Gastrocnemius medialis (tissue), 4 donors: ENCODE measurements at places on chromosomes 12 and 14. TPM values are rescaled to one million over a fixed set of nuclear protein-coding genes. Genes with fewer than 3 reads are reported as not detected.

Gene KRT6C
- total RNA-seq: not detected

DNA sequence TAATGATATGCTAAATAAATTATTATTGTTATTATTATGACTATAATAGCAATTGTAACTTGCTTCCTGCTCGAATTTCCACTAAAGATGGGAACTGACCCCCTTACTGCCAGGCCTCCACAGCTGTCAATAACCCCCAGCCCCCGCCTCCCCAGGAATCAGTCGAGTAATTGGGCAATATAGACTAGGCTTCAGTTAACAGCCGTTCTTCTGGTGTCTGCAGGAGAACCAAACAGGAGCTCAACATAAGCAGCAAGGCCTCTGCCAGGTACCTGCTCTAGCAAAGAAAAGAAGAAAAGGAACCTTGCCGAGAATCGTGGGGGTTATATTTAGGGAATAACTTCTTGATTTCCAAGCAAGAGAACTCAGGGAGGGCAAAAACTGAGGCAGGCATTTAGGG is 21.8 kb downstream of the HOXC4 start:
- no peak overlapping the region for H3K27ac ChIP-seq
- H3K27me3 ChIP-seq: no peaks in the 10 kb centered on the region
- no peak overlapping the region for H3K4me3 ChIP-seq
- no peaks in the 10 kb centered on the region for H3K36me3 ChIP-seq

Gene HPD
- total RNA-seq: not detected

Gene NUAK1
- 34.5 TPM for total RNA-seq

- H3K27ac ChIP-seq: no peak overlapping the region
- no peaks in the 10 kb centered on the region for H3K36me3 ChIP-seq
- no peaks in the 10 kb centered on the region for H3K27me3 ChIP-seq
- DNase-seq: no peak
- H3K4me1 ChIP-seq: no peaks in the 10 kb centered on the region
Observed at GRCh38 chr14:68345738-68346137, 447.1 kb downstream of the ZFP36L1 start.

GRCh38 chr14:72738161-72738611 is 155.7 kb downstream of the DPF3 start:
- DNase-seq: no peak
- no peaks in the 10 kb centered on the region for H3K36me3 ChIP-seq
- H3K27me3 ChIP-seq: no peaks in the 10 kb centered on the region
- H3K4me3 ChIP-seq: no peak overlapping the region
- no peak overlapping the region for H3K27ac ChIP-seq
- peaks cover 53% of the 10 kb centered on the region for H3K4me1 ChIP-seq

DNA sequence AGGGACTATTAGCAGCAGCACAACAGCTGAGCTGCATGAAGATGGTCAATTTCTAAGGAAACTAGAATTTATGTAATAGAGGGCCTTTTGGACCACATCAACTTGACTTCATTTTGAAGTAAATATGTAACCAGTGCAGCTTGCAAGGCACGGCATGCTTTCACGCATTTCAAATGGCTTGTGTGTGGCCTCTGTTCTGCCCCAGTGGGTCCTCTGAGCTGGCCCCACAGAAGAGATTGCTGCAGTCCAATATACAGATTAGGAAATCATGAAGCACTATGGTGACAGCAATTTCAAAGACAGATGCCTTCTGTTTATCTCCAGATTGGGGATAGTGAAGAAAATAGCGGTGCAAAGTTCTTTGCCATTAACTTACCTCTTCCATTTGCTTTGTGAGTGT is 101.4 kb downstream of the PDZRN4 start:
- no peaks in the 10 kb centered on the region for H3K4me1 ChIP-seq
- no peak for DNase-seq
- H3K36me3 ChIP-seq: no peaks in the 10 kb centered on the region
- no peak overlapping the region for H3K4me3 ChIP-seq

Gene MYL2
- total RNA-seq: 2,969 TPM

DNA sequence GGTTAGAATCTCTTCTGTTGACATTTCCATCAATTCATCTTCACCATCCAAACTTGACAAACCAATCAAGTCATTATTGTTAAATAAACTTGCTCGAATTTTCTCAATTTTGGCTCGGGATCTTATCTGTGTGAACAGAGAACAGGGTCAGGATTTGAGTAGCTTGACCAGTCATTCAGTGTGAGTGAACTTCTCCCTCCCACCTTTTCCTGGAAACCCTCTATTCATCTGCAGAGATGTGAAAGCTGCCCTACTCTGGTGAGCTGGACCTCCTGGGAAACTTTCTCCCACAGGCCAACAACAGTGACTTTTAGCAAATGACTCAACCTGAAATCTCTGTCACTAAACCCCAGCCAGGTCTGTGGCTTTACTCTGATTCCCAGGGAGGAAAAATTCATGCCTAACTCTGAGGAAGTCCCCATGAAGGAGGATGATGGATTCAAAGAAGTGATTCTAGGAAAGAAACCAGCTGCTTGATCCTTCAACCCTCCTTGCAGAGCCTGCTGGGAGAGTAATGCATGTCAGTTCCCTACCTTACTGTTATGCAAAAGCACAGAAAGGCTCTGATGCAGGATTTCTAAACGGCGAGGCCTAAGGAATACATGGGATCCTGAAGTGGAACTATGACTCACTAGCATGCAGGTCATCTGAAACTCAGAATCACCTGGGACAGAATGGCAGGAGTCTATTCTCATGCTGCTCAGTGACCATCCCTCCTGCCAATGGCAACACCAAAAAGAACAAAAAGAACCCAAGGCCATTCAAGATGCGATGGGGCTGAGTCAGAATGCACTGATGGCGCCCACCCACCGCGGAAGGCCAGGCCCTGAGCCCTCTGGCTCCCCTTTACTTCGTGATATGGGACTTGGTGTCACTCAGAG is 58.0 kb downstream of the TRAFD1 start:
- peaks cover 2% of the 10 kb centered on the region for H3K36me3 ChIP-seq
- DNase-seq: peak; percentile 58
- H3K27me3 ChIP-seq: no peaks in the 10 kb centered on the region
- H3K4me1 ChIP-seq: peaks cover 11% of the 10 kb centered on the region

GRCh38 chr14:90553298-90553920 is 156.6 kb downstream of the CALM1 start:
- no peak overlapping the region for H3K4me3 ChIP-seq
- H3K36me3 ChIP-seq: no peaks in the 10 kb centered on the region
- no peaks in the 10 kb centered on the region for H3K27me3 ChIP-seq
- H3K4me1 ChIP-seq: peaks cover 8% of the 10 kb centered on the region

DNA sequence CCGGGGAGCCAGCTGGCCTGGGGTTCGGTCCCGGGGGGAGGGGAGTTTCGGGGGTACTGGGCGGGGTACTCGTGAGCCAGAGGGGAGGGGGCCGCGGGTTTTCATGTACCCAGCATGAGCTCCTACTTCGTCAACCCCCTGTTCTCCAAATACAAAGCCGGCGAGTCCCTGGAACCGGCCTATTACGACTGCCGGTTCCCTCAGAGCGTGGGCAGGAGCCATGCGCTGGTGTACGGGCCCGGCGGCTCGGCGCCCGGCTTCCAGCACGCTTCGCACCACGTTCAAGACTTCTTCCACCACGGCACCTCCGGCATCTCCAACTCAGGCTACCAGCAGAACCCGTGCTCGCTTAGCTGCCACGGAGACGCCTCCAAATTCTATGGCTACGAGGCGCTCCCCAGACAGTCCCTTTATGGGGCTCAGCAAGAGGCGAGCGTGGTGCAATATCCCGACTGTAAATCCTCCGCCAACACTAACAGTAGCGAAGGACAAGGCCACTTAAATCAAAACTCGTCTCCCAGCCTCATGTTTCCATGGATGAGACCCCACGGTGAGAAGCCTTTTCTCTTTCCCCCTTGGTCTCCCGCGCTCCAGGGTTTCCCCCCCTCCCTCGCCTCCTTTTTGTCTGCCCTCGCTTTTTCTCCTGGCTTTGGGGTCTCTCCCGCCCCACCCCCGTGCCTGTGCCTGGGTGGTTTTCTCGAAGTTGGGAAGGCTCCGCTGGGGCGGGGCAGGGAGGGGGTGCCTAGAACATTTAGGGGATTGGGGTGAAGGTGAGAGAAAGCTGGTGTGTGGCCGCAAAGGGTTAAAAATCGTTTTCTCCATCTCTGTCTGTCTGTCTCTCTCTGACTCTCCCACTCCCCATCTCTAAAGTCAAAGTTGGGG is 627 bp downstream of the HOXC8 start:
- DNase-seq: no peak
- peak overlapping the region; percentile 100 for H3K27ac ChIP-seq
- H3K4me1 ChIP-seq: peaks cover 60% of the 10 kb centered on the region
- H3K4me3 ChIP-seq: peak overlapping the region; percentile 66
- no peaks in the 10 kb centered on the region for H3K27me3 ChIP-seq
- H3K36me3 ChIP-seq: no peaks in the 10 kb centered on the region

Gene KRT85
- not detected for total RNA-seq

DNA sequence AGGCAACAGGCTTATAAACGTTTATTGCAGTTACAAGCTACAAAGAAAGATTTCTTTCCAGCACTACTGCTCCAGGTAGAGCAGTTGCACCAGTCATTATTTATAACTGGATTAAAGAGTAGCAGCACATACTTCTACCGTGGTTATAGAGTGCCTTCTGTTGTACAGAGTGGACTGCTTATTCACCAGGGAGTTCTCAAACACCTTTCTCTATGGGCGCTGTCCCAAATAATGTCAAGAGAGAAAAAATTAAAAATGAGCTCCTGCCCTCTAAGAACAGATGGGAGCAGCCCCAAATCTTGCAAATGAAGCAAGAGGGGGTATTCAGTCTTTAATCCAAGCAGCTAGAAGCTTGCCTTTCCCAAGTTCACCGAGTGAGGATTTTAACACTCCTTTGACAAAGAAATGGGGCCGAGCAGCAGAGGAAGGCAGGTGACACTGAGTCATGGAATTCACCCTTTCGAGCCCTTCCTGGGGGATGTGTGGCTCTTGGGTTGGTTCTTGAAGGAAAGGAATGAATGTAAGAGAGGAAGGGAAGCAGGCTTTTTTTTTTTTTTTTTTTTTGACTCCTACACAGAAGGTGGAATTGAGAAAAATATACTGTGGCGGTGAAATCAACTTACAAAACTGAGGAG is 181.2 kb downstream of the PRKCH start:
- H3K4me1 ChIP-seq: peaks cover 11% of the 10 kb centered on the region
- H3K27me3 ChIP-seq: no peaks in the 10 kb centered on the region
- no peaks in the 10 kb centered on the region for H3K36me3 ChIP-seq
- no peak overlapping the region for H3K4me3 ChIP-seq
- no peak overlapping the region for H3K27ac ChIP-seq

Gene HOXC9
- total RNA-seq: 34.0 TPM

DNA sequence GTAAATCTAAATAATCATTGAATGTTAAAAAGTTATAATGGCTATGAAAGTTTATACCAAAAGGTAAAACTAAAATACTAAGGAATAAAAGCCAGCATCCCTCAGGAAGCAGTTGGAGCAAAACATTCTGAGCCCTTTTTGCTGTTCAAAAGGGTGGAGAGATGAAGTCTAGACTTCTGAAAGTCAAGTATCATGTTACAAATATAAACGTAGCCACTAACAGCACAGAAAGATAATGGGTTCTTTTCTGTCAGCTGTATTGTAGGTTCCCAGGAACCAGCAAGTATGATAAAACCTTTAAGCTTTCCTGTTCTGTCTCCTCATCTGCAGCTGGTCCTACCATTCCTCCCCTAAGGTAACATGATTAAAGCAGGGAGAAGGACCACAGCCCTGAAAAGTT is 16.4 kb upstream of the PLD4 start:
- H3K4me1 ChIP-seq: no peaks in the 10 kb centered on the region
- no peak for DNase-seq
- H3K4me3 ChIP-seq: no peak overlapping the region
- H3K27me3 ChIP-seq: peaks cover 14% of the 10 kb centered on the region
- no peaks in the 10 kb centered on the region for H3K36me3 ChIP-seq

GRCh38 chr12:88723219-88723618 is 142.9 kb upstream of the KITLG start:
- no peaks in the 10 kb centered on the region for H3K4me1 ChIP-seq
- no peak for DNase-seq
- no peak overlapping the region for H3K4me3 ChIP-seq
- H3K27me3 ChIP-seq: no peaks in the 10 kb centered on the region

- no peaks in the 10 kb centered on the region for H3K36me3 ChIP-seq
- no peaks in the 10 kb centered on the region for H3K4me1 ChIP-seq
- no peak overlapping the region for H3K27ac ChIP-seq
- no peaks in the 10 kb centered on the region for H3K27me3 ChIP-seq
- no peak for DNase-seq
Observed at GRCh38 chr12:44851586-44851985, 24.5 kb downstream of the NELL2 start.

- H3K36me3 ChIP-seq: no peaks in the 10 kb centered on the region
- H3K4me1 ChIP-seq: no peaks in the 10 kb centered on the region
- no peak overlapping the region for H3K4me3 ChIP-seq
- H3K27me3 ChIP-seq: no peaks in the 10 kb centered on the region
Observed at GRCh38 chr12:58629376-58629775, 290.9 kb downstream of the LRIG3 start.

DNA sequence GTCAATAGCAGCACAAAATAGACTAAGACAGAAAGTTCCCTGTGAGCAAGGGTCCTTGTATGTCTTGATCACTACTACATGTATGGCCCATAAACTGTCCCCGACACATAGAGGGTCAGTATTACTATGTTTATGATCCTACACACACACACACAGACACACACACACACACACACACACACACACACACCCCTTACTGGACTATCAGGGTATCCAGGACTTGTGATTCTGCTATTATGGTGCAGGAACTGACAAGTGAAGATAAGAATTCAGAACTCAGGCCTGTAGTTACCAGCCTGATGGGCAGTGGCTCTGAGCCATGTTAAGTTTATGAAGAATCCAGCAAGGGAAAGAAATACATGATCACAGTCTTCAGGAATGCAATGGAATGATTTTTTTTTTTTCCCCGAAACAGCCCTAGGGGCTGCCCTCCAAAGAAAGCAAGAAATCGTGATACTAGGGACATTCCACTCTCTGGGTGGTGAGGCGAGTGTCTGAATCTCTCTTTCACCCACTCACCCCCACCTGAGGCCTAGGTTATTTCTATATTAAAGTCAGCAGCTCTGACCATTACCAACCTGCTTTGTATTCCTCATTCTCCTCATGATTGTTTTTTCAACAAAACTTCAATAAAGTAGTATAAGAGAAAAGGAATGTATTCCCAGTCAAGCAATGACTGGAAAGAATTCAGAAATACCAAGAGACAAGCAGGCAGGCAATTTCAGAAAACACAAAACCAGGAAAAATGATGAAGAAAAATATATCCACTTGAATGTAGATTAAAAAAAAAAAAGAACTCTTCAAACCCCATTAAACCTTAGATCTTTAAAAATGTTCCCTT is 105.8 kb downstream of the AVPR1A start:
- DNase-seq: no peak
- H3K36me3 ChIP-seq: no peaks in the 10 kb centered on the region
- H3K4me3 ChIP-seq: no peak overlapping the region
- no peaks in the 10 kb centered on the region for H3K4me1 ChIP-seq
- H3K27ac ChIP-seq: no peak overlapping the region
